Activated T-helper 1 cell treated with Interleukin-2 at 50 U/mL for 16 hours (primary cell): ENCODE measurements at places on chromosomes 12 and 14.

DNA sequence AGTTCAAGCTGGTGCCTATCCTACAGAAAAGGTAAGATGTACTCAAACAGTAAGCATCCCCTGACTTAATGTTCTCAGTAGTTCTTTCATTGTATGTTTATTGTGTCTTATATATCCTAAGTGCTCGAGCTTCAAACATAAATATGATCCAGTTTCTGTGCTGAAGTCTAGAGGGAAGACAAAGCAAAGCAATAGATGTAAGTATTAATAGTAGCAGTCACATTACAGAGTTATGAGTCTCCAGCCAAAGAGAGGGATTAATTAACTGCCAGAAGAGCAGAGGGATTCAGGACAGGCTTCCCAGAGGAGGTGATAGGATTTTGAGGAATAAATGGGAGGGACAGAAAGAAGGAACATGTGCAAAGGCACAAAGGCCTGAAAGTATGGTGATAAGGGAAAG, 1.4 kb downstream of the NGDN start:
- DNase-seq = no peak

DNA sequence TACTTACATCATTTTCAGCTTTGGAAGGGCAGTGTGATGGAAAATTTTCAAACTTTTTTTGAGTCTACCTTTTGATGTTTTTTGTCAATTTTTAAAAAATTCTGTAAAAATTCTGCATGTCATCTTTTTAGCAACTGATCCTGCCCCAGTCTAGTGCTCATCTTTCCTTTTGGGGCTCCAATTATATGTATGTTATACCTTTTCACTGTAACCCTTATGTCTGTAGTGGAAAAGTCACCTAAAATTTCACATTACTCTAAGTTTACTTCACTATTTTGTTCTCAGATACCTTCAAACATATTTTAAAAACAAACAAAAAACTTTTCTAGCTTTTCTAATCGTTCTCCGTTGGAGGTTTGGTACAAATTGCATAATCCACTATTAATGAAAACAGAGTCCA, 32.5 kb upstream of the MYRFL start:
- no peak for DNase-seq

DNA sequence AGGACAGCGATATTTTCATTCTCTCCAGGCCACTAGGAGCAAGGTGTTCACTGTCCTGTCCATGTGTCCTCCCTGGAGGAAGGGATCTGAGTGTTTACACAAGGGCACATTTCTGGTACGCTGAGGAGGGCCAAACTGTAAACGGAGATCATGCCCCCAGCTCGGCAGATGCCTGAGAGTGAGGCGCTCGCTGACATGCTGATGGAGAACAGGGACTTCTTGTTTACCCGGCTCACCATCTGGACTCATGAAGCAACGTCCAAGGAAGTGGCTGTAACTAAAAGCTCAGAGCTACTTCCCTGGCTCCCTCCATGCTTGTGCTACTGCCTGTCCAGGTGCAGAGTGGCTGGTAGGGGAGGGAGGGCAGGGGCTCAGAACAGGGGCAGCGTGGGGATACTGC, 43.4 kb upstream of the KCNA1 start:
- DNase-seq = no peak

DNA sequence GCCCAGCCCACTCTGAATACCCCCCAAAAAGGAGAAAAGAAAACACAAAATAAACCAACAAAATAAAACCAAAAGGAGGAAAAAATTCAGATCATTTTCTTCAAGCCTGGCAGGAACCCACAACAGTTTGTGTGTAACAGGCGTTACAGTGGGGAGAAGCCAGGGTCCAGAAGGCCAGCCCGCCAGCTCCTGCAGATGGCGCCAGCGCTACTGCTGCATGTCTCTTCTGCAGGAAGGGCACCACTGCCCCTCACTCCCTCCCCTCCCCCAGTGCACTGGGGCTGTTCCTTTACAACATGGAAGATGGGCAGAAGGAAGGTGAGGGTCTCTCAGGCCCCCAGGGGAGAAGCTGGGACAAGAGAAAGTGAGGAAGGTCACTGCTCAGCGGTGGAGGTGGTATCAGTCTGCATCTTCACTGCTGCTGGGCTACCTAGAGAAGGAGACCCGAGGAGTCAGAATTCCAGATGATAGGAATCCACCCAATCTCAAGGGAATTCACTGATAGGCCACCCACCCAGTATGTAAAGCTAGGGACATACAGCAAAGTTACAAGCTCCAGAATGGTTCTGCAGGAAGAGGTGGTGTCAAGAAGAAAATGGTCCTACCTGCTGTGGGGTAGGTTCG, 2.3 kb upstream of the NOP2 start:
- DNase-seq = no peak

GRCh38 chr14:90510159-90510558, 113.3 kb downstream of the CALM1 start:
- DNase-seq = no peak

GRCh38 chr14:59830338-59830734, 40.2 kb downstream of the RTN1 start:
- DNase-seq = no peak

DNA sequence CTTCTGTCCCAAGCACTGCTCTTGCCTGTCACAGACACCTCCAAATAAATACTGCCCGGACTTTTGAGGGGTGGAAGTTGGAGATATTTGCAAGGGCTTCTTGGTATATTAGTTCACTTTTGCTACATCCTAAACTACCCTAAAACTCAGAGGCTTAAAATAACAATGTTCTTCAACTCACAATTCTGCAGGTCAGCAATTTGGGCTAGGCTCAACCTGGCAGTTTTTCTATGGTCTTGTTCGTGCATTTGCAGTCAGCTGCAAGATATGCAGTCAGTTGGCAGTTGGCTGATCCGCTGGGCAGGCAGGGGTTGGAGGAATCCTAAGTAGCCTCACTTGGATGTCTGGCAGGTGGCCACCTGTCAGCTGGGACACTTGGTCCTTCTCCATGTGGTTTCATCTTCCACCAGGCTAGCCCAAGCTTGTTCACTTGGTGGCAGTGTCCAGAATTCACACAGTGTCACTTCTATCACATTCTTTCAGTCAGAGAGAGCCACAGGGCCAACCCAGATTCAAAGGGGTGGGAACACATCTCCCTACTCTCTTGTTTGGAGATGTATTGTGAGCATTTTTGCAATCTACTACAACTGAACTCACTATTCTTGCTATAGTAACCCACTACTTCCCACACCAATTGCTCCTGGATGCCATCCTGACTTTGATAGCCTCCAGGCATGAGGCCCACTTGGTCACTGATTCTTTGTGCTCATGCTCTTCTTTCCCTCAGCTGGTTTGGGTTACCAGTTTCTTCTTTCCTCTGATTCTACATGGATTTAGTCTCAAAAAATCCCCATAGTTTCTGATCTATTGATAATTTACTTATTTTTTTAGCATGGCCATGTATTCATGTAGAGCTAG, 27.8 kb upstream of the CAPRIN2 start:
- DNase-seq = no peak

GRCh38 chr14:50040401-50040775, 76.0 kb downstream of the VCPKMT start:
- DNase-seq = peak; percentile 18

DNA sequence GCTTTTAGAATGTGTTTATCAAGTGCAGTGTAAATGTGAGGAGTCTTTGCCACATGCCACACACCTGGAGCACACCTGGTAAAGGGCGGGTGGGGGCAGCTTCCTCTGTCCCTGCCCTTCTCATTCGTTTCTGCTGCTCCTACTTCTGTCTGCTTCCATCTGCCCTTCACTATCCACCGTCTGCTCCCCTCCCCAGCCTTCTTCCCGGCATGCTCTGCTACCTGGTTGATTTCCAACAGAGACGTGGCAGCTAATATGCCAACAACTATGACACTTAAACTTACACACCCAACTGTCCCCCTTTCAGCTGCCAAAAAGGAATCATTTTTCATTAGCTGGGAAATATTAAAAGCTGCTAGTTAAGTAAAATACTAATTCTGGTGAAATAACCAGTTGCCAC, 9.1 kb upstream of the CARMIL3 start:
- no peak for DNase-seq

- no peak for DNase-seq
Measured at GRCh38 chr14:34999500-34999899, 16.7 kb downstream of the SRP54 start.

GRCh38 chr12:57401165-57401564, 29.7 kb downstream of the R3HDM2 start:
- no peak for DNase-seq

DNA sequence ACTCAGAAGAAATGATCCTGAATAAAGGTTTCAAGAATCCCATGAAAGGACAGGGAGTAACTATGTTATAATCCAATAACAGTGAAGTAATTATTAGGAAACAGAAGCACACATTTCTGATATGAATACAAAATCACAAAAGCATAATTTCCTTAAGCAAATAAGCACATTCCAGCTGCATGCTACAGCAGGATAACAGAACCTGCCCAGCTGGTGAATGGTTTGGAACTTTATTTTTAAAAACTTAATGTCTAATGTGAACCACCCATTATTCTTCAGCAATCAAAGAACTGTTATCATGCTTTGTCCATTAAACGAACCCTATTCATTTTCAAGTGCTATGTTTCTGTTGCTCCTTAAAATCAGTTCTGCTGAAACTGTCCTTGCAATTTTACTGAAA, 13.4 kb downstream of the SPTLC2 start:
- no peak for DNase-seq

DNA sequence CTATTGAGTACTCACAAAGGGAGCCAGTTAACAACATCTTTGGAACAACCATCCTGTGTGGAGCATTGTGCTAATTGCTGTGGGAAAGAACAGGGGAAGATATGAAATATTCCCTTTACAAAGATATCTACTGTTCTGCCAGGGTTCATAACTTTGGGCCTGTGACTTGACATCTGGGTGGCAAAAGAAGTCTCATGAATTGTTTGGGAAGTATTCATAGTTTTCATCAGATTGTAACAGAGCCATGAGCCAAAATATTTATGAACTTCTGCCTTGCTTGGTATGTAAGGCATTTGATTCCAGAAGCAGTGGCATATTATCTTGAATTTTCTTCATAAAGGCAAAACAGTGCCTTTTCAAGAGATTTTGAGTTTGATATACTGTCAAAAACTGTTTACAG, 816.2 kb downstream of the DIO2 start:
- DNase-seq = no peak

DNA sequence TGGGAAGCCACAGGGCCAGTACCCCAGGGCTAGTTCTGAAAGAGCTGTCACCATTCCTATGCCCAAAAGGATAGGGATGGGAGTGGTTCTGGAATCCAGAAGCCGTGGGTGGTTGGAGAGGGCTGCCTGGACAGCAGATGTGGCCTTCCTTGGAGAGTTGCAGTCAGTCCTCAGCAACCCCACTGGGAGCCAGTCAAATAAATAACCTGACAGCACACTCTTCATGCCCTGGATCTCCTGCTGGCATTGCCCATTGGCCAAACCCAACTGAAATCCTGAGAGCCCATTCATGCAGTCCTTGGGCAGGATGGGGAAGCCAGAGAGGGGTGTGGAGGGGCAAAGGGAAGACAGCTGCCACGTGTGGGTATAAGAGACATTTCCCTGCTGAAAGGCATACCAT, 128.2 kb downstream of the PTPN11 start:
- no peak for DNase-seq

GRCh38 chr14:75448209-75448608, 20.4 kb downstream of the JDP2 start:
- DNase-seq = no peak

GRCh38 chr12:13337791-13338190, 141.3 kb downstream of the EMP1 start:
- DNase-seq = no peak

GRCh38 chr12:123075646-123076171, 75.2 kb downstream of the PITPNM2 start:
- DNase-seq = peak; percentile 61

DNA sequence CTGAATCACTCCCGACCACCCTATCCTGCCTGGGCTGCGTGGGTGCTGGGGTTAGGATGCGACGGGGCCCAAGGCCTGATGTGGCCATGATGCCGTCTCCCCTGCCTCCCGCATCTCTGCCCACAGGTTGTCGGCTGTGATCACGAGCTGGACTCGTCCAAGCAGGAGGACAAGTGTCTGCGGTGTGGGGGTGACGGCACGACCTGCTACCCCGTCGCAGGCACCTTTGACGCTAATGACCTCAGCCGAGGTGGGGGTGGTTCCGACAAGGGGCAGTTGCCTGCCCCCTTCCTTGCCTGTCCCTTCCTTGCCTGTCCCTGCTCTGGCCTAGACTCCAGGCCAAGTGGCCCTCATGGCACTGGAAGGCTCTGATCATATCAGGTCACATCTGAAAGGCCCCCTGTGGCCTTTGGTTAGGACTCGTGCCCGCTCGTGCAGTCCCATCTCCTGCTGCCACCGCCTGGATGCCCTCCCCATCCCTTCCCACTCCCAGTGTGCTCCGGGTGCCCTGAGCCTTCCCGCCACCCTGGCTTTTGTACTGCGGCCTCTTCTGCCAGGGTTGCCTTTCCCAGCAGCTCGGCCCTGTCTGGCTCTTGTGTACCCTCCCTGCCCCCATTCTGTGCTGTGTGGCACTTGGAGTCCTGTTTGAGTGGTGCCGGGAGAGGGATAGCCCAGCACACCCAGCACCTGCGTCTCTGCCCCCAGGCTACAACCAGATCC, 13.6 kb downstream of the PAPLN start:
- no peak for DNase-seq

DNA sequence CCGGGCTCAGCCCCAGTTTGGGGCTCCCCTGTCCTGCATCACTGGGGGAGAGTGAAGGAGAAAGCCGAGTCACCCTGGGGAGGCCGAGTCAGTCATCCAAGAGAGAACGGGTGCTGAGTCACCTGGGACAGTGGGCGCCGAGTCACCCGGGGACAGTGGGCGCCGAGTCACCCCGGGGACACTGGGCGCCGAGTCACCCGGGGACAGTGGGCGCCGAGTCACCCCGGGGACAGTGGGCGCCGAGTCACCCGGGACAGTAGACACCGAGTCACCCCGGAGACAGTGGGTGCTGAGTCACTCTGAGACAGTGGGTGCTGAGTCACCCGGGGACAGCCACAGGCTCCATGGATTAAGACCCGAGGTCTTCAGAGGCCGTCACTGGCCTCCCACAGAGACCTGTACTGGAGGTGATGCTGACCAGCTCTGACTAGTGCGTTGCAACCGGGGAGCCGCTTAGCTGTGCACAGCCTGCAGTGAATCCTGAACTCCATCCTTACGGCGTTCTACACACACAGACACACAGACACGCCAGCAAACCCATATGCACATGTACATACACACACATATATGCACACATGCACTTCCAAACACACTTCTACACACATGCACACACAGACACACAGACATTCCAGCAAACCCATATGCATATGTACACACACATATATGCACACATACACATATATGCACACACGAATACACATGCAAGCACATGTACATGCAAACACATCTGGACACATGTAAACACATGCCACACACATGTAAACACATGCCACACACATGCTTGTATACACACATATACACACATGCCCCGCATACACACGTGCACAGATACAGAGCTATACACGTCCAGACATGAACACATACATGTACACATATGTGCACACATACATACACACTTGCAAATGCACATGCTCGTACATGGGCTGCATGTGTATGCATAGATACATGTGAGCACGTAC, 64.9 kb upstream of the GALNT9 start:
- no peak for DNase-seq

- no peak for DNase-seq
Measured at GRCh38 chr14:95389471-95390011, 69.8 kb upstream of the CLMN start.

- DNase-seq = no peak
Measured at GRCh38 chr14:44505588-44505987, 1.5 kb downstream of the FSCB start.

- no peak for DNase-seq
Measured at GRCh38 chr14:77917491-77918201, 117.7 kb downstream of the ADCK1 start.

GRCh38 chr14:66038212-66038611, 448.0 kb upstream of the CCDC196 start:
- DNase-seq = no peak
